AG09309 (cell line): ENCODE measurements at places on chromosomes 3 and 15.

- no peak for DNase-seq
Observed at GRCh38 chr15:87740655-87741344, 515.7 kb downstream of the NTRK3 start.

GRCh38 chr3:107911337-107912000 lies 179.4 kb downstream of the CD47 start:
- no peak for DNase-seq

GRCh38 chr15:50219820-50220219 lies 37.8 kb downstream of the SLC27A2 start:
- no peak for DNase-seq

DNA sequence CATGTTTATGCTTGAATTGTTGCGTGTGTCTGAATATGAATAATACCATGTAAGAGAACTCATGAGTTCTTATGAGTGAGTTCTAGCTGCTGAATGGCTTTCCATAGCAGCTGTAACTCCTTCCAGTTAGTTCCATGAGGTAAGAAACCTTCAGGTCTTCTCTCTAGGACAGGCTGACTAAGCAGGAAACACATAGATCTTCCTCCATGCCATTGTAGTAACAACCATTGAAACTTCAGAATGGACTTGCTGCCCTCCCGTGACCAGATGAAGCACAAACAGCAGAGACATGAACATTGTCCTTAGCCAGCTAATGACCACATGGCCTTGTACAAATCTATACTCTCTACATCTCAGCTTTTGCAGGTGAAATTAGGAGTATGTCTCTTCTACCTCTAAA lies 200.0 kb downstream of the ZNF385D start:
- DNase-seq = no peak
